ENCODE measurements at places on chromosomes 1 and 21.

DNA sequence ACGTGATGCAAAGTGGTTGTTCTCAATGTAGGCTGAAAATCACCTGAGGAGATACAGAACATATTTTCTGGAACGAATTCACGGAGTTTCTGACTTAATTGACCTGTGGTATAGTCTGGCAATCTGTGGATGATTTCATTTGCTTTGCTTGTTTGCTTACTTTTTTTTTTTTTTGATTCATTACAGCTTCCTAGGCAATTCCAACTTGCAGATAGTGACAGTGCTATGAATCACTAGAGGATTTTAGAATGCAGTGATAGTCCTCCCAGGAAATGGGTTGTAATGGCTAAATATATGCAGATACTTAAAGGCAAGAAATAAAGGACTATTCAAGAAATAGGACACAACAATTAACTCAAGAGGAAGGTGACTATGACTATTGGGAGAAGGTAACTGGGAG is 1378.1 kb upstream of the PRMT6 start:
- DNase-seq, result no peak

DNA sequence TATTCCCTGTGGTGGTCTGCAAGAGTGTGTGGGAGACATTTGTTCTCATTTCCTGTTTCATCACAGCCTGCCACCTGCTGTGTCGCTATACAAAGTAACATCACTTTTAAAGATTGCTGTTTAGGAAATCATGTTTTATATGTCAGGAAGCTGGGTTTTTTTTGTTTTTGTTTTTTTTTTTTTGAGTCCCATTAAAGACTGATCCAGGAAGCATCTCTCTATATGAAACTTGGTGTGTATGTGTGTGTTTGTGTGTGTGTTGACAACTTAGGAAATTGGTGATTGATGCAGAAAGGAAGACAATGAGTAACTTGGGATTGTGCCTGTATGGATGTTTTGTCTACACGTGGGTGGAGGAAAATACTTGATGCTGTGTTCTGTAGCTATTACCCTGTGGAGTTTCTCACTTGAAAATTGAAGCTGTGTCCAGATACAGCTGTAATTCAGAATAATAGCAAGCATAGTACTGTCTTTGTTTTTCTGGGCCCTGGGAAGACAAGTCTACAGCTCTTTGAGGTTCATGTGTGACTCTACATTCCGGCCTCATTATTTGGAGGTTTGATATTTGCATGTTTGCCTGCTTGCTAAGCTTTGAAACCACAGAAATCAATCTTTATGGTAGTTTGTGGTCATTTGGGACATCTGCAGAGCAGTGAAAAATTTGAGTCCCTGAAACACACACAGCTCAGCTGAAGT is 47.9 kb downstream of the LAMC1 start:
- no peak for DNase-seq

DNA sequence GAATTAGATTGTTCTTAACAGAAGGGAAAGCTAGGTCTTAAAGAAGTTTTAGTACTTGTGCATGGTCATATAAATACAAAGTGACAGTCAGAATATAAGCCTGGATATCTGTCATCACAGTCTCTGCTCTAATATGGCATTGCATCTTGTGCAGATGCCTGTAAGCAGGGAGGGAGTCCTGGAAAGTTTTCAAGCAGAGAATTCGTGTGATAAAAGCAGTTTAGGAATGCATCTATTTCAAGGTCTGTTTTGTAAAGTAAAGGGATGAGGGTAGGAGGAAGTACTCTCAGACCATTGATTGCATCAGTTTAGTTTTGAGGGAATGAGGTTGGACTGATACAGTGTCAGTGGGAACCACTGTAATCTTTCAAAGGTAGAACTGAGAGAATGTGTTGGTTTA is 30.6 kb downstream of the IARS2 start:
- DNase-seq, result no peak

DNA sequence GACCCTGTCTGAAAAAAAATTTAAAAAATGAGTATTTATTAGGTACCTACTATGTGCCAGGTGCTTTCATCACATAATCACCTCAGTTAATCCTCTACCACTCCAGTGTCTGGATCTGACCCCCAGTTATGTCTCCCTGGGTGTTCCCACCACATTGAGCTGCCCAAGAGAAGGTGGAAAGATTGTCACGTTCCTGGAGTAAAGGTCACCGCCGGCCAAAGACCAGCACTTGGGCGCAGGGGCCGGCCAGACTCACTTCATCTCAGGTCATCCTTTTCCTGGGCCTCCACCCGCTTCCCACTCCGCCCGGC is 714 bp downstream of the PYCR2 start:
- DNase-seq, result no peak

DNA sequence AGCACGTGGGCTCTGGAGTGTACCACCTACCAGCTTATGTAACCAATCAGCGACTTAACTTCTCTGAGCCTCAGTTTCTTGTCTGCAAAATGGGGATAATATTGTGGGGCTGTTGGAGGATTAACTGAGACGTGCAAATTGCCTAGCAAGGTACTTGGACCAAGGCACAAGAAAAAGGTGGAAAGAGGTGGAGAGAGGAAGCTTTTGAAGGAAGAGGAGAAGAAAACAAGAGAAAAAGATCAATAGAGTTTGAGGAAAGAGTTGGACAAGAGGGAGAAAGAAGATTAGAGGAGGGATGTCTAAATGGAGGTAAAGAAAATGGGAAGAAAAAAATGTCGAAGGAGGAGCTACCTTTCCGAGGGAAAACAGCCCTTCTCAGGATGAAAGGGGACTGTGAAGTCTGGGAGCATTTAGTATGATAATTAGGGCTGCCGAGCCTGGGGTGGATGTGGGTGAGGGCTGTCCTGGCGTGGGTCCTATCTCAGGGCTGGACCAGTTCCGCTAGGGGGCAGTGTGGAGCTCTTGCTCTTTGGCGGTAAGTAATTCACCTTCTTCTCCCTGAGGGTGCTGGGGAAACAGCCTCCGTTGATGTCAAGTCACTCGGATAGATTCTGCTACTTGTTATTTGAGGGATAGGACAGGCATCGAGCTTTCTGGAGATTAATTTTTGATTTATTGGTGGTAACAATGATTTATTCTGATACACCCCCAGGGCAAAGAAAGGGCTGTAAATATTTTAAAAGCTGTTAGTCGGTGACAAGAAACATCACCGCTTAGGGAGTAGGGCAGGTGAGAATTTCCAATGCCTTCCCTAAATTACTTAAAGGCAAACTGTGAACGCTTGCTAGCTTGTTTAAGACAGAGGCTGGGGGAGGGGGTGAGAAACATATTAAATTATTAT is 79.0 kb upstream of the NFASC start:
- DNase-seq, result peak; percentile 75

DNA sequence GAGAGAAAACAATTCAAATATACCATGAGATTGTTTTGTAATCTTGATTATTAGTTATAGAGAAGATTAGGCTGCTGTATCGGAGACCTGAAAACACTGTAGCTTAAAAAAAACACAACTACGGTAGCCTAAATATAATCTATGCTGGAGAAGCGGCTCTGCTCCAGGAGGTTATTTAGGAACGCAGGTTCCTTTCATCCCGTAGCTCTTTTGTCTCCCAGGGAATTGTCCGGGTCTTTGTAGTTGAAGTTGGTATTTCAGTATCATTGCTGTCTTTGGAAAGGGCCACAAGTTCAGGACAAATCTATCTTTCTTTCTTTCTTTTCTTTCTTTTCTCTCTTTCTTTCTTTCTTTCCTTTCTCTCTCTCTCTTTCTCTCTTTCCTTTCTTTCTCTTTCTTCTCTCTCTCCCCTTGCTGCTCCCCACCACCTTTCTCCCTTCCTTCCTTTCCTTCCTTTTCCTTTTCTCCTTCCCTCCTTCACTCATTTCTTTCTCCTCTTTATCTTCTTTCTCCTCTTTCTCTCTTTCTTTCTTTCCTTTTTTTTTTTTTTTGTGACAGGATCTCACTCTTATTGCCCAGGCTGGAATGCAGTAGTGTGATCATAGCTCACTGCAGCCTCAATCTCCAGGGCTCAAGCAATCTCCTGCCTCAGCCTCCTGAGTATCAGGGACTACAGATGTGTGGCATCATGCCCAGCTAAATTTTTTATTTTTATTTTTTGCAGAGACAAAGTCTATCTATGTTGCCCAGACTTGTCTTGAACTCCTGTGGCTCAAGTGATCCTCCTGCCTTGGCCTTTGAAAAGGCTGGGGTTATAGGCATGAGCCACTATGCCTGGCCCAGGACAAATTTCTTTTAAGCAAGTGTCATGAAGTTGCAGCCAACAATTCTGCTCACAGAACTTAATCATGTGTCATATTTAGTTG is 10.9 kb upstream of the NFIA start:
- DNase-seq, result no peak

- no peak for DNase-seq
These were observed 267.7 kb upstream of the PROX1 start for GRCh38 chr1:213720032-213720431.

- DNase-seq, result no peak
These were observed 485.5 kb downstream of the PTPRC start for GRCh38 chr1:199124351-199124750.

DNA sequence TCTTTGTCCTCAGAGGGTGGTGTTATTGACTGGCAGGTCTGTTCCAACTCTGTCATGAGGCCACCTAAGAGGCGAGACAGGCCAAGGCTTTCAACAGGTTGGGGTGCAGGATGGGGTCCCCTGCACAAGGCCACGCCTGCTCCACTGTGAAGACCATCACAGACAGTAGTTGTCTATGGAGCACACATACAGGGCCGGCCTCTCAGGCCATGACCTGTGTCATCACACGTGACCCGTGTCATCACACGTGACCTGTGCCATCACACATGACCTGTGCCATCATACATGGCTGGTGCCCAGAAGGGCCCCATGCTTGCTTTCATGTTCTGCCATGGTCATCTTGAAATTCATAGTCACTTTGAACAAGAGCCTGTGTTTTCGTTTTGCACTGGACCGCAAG is 91.9 kb downstream of the ARHGEF10L start:
- no peak for DNase-seq

DNA sequence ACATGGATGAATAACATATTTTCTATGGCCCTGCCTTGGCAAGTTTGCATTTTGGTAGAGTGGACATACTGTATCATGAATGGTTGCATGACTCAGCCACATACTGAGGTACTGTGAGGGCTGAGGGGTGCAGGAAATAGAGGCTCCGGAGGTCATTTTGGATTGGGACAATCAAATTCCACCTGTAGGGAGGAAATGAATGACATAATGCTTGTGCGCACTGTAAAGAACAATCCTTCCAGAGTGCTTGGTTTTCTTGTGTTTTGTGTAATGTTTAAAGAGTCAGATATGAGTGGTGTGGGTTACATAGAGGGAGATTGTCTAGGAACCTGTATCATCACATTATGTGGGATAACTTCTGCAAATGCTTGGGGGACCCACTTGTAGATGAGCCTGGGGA is 329.9 kb upstream of the PROX1 start:
- DNase-seq, result no peak

- no peak for DNase-seq
These were observed 70.7 kb upstream of the TSPAN2 start for GRCh38 chr1:115159958-115160357.
